Stimulated activated CD8-positive, alpha-beta memory T cell treated with anti-CD3 and anti-CD28 coated beads, Interleukin-7, amount 100 ng/mL, for 1 hour (primary cell): ENCODE measurements at places on chromosomes 12 and 14.

- DNase-seq: no peak
Measured at GRCh38 chr14:39607978-39608377, 175.7 kb upstream of the FBXO33 start.

- no peak for DNase-seq
Measured at GRCh38 chr12:41311883-41312282, 123.8 kb downstream of the PDZRN4 start.

GRCh38 chr14:23557521-23557920 lies 1.4 kb downstream of the THTPA start:
- no peak for DNase-seq

DNA sequence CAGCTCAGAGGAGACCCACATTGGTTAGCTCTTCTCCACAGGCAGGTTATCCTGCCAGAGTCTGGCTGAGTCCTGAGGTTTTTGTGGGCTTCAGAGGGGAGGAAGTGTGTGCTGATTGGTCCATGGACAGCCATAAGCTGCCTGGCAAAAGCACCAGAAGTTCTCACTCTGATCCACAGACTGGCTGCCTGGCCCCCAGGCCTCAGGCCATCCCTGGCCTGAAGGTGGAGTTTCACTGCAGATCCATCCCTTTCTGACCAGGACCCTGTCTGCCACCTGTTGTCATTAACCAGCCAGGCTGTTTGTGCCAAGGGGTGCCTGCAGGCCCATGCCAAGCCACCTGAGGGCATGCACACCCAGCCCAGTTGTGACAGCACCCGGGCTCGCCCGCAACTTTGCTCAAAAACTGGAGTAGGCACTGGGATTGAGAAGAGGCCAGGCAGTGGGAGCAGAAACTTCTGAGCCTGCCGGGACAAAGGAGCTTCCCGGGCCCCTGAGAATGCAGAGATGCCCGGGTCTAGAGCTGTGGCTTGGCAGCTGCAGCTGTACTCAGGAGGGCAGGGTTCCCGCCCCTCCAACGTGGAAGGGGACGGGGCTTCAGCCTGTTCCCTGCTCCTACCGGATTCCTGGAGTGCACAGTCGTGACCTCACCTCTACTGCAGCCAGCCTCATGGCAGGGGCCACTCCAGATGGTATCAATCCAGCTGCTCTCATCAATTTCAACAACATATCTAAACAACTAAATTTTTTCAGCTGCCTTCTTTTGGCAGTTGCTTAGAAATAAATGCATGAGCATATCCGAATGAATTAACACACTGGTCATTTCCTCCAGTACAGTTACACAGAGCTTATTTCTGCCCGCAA lies 1277.3 kb downstream of the SLC16A7 start:
- no peak for DNase-seq

- DNase-seq: no peak
Measured at GRCh38 chr14:38490273-38490672, 234.4 kb upstream of the CLEC14A start.

DNA sequence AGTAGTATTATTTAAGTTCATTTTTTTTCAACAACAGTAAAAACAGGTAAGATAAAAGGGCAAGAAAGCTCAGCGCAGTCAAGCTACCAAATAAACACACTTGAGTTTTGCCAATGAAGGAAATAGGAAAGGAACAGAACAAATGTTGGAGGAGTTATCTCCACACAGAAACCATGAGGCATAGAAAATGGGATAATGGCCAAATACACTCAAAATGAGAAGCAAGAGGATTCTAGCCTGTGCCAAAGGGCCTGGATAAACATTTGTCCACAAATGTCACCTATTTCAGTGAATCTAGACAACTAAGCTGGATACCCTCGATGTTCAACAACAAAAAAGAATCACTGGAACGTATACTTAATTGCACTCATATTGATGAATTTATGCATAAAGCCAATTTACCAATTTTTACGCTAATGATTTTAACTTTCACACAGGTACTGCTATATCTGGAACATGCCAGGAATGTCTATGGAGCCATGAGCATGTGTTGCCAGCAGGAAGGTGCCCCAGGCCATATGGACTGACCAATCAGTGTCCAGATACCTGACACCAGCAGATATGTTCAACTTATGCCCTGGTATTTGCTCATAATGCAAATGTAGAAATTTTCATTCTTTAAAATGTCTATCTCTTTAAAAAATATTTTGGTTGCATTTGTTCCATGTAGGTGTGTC lies 21.1 kb downstream of the ST8SIA1 start:
- DNase-seq: no peak

- DNase-seq: no peak
Measured at GRCh38 chr14:58638231-58639197, 752 bp downstream of the DACT1 start.

GRCh38 chr12:80602455-80602854 lies 105.0 kb upstream of the MYF6 start:
- DNase-seq: no peak

DNA sequence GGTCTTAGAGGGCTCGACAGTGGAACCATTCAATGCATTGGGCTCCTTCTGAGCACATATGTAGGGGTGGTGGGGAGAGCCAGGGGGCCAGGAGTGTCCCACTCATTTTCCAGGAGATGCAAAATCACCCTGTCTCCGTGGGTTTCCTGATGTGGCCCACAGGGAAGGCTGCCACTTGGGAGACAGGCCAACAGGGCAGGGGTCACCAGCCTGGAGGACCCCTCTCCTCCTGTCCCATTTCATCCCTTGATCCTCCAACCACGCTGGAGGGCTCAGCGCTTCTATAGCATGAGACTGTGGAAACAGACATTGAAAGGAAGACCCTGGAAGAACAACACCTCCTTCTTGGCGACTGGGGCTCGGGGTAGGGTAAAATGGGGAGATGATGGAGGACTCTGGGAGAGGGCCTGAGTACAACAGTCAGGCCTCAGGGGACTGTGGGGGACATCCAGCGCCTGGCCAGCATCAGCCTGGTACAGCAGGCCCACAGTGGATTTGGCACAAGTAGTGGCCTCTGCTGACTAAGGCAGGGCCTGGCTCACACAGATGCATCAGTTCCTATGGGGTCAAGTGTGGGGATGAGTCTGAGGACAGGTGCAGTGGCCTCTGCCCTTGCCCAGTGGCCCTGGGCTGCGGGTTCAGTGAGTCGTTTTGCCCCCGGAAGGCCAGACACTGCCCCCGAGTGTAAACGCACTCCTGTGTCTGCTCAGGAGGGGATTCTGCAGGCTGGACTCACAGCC lies 68.0 kb downstream of the PRIMA1 start:
- DNase-seq: no peak

DNA sequence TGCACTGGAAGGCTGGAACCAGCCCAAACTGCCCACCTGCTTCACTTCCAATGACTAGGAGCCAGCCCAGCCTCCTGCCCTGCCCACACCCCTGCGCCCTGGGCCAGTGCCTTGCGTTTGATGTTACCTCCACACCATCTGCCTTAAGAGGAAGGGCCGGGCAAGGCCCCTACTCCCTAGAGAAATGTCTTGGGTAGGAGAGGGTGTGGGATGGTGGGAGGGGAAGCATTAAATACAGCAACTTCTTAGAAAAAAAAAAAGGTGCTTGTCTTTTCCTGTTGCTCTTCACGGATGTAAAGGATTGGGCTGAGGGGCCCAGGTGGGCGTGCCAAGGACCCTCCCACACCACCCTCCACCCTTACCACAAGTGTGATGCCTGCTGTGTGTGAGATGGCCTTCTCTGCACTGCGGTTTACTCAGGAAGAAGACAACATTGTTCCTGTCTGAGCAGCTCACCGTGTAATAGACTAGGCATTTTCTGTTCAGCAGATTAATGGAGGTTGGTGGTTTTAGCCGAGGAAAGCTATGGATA lies 99.9 kb downstream of the NINJ2 start:
- peak; percentile 21 for DNase-seq

- no peak for DNase-seq
Measured at GRCh38 chr14:95226801-95227200, 69.5 kb upstream of the DICER1 start.

DNA sequence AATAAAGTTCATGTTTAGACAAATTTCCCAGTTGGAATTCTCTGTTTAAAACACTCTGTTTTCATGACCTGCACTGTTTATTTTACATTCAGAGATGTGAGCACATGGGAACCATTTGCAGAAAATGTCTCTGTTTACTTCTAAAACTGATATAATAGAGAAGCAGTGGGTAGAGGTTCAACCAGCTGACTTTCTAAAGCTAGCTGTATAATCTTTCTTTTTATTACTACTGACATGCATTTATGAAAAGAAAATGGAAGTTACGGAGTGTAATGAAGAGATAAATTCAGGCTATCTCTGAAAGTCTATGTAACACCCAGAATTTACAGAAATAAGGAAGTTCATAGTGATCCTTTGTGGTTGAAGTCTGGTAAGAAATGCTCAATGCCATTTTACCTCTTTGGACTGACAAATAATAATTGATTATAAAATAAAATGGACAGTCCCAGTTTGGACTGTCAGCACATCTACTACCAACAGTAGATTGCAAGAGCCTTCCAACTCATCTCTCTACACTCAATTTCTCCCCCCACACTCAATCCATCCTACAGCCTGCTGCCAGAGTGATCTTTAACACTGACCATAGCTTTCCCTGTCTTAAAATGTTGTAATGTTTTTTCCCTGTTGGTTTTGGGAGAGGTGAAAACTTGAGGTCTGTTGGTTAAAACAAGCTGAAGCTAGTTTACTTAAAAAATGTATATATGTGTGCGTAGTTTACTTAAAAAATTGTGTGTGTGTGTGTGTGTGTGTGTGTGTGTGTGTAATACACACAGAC lies 137.4 kb downstream of the AEBP2 start:
- DNase-seq: no peak

DNA sequence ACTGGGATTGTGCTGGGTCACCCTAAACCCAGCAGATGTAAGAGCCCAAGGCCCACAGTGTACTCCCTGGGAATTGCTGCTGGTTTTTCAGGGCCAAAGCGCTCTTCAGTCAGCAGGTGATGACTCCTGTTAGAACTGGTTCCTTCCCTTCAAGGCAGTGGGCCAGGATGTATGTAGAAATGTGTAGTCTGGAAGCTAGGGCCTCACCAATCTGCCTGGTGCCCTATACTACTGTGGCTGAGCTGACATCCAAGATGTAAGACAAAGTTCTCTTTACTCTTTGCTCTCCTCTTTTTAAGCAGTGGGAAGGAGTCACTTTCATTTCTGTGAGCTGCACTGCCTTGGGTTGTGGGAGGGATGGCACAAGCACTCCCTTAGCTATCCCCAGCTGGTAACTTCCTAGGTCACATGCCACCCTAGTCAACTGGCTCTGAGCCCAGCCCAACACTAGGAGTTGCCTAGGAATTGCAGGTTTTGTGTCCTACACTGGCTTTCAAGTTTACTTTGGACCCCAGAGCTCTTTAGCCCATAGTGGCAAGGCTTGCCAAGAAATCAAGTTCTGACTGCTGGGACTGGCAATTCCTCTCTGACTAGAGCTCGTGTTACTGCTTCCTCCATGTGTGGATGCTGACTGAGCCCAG lies 249.2 kb downstream of the C12orf50 start:
- no peak for DNase-seq

DNA sequence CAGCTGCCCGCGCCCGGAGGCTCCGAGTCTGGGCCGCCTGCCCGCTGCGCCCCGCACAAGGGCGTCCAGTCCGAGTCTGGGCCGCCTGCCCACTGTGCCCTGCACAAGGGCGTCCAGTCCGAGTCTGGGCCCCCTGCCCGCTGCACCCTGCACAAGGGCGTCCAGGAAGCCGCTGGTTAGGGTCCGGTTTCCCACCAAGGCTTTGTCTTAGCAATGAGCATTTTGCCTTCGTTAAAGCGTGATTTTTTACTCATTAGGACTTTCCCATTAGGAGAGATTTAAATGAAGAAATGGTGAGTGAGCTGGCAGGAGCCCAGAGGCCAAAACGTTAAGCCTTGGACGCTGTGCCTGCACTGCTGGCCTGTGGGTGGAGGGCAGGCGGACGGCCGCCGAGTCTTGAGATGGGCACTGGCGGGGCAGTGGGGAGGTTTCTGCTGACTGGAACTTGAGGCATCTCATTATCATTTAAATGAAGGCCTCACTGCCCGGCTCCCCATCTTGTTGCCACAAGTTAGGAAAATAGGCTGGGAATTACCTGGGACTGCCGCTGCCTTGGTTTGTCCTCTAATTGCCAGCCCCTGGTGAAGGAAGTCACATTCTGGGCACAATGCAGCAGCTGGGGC lies 36.0 kb downstream of the FBRSL1 start:
- DNase-seq: no peak

- DNase-seq: no peak
Measured at GRCh38 chr14:69535230-69535848, 39.3 kb downstream of the CCDC177 start.
